ENCODE measurements at places on chromosomes 3 and 15.

DNA sequence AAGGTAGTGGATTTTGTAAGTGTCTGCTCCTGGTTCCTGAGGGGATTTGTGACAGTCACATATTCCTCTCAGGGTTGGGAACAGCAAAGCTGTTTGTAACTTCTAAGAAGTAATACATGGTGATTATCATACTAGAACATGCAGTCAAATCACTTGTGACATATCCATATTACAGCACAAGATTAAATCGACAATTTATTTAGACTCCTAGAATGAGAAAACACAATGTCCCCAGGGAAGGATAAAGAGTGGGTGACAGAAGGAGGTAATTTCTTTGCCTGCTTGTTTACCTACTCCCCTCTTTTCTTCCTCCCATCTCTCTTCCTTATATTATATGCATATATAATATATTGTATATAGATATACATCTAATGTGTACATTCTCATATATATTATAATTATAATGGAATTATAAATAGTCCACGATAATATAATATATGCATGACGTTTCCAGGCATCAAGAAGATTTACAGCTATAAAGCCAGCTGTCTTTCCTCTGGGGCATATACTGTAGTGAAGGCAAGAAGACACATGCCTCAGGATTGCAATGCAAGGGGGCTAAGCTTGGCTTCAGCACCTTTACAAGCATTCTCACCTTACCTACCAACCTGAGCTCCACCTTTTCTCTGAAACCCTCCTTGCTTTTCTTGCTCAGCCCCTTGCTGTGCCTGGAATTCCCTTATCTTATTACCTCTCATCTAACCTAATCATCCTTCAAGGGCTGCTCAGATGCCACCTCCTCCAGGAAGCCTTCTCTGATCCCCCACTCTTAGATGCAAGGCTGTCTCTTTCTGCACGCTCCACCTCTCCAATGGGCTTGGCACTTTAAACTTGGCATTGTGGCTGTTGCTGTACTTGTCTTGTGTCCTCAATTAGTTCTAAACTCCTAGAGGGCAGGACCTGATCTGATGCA lies 73.1 kb upstream of the PIAS1 start:
- no peak for DNase-seq

DNA sequence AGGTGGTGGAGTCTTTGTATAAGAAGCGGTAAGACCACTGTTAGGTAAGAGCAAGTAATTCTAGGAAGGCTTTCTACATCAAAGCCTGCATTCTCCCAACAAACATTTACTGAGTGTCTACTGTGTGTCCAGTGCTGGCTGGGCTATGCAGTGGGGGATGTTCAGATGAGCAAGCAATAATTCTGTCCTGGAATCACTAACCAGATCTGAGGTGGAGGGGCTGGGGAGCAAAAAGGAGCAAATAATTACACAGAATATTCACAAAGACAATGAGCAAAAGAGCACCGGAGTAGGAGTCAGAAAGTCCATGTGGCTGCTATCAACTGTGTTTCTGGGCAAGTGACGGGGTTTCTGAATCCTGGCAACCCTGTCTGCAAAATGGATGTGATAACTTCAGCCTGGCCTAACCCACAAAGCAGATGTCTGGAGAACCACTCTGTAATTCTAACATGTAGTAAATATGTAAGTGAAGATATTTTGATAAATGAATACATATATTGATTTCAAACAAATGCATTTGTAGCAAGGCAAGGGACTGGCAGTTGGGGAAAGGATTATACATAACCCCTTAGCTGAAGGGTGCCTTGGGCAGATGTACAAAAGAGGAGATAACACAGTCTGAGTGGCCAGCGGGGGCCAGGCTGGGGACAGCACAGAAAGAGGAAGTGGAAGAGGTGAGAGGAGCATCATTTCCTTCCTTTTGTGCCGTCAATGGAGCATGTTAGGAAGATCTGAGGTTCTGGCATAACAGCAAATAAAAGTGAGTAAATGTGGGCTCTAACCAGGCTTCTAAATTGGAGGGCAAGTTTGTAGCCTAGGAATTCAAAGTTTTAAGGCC lies 28.8 kb downstream of the CYP8B1 start:
- no peak for DNase-seq

GRCh38 chr15:45674677-45675076 lies 39.8 kb downstream of the SQOR start:
- no peak for DNase-seq

DNA sequence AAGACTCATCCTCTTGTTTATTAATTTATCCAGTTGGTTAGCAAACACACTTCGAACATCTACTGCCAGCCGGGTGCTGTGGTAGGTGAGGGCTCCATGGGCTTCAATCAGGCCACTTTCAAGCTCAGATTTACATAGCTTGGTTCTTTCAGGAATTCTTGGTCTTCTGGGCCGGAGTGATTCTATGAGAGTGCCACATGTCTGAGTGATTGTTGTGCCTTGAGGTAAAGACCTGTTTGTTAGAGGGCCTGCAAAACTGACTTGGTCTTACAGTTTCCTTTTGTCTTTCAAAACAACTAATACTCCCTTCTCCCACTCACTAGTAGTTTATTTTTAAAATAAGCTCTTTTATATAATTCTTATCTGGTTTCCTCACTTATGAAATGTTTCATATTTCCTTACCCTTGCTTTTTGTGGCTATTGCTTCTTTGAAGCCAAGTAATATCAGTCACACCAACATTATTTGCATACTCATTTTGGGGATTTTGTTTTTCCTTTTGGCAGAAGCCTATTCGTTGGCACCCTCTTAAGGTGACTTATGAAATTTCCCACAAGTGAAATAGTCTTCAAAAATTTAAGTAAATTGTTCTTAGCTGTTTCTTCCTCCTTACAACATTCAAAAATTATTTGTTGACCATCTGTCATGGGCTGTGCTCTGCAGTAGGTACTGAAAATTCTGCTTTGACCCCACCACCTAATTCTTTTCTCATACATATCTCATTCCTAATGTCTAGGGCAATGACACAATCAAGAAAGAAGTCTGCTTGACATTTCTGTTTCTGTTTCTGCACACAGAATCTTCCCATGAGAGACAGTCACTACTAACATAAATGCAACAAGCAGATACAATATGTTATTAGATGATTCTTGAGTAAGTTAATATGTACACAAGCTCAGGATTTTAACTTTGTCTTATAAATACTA lies 120.2 kb downstream of the LRRC28 start:
- DNase-seq = no peak

GRCh38 chr3:124168271-124168670 lies 176.3 kb upstream of the ROPN1 start:
- no peak for DNase-seq

GRCh38 chr3:18058666-18059065 lies 316.2 kb upstream of the TBC1D5 start:
- no peak for DNase-seq

GRCh38 chr15:65525622-65526021 lies 4.6 kb upstream of the HACD3 start:
- no peak for DNase-seq

- no peak for DNase-seq
These were observed 112.0 kb downstream of the FRMD4B start for GRCh38 chr3:69273896-69274295.

GRCh38 chr3:169110633-169111032 lies 552.9 kb downstream of the MECOM start:
- DNase-seq = no peak

DNA sequence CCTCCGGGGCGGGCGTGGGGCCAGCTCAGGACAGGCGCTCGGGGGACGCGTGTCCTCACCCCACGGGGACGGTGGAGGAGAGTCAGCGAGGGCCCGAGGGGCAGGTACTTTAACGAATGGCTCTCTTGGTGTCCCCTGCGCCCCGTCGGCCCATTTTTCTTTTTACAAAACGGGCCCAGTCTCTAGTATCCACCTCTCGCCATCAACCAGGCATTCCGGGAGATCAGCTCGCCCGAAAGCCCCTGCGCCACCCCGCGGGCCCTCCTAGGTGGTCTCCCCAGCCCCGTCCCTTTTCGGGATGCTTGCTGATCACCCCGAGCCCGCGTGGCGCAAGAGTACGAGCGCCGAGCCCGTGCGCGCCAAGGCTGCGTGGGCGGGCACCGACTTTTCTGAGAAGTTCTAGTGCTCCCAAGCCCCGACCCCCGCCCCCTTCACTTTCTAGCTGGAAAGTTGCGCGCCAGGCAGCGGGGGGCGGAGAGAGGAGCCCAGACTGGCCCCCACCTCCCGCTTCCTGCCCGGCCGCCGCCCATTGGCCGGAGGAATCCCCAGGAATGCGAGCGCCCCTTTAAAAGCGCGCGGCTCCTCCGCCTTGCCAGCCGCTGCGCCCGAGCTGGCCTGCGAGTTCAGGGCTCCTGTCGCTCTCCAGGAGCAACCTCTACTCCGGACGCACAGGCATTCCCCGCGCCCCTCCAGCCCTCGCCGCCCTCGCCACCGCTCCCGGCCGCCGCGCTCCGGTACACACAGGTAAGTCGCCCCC lies at the start of gene THBS1:
Gene THBS1 (plus strand): TSS at position 595 of the 757 bp plus-strand sequence. CDS start 779 bp downstream, outside the sequence.
- DNase-seq = peak; percentile 7

- DNase-seq = no peak
These were observed 61.6 kb downstream of the TPRG1 start for GRCh38 chr3:189233225-189233858.

- no peak for DNase-seq
These were observed 181.3 kb downstream of the LSAMP start for GRCh38 chr3:116263842-116264545.

DNA sequence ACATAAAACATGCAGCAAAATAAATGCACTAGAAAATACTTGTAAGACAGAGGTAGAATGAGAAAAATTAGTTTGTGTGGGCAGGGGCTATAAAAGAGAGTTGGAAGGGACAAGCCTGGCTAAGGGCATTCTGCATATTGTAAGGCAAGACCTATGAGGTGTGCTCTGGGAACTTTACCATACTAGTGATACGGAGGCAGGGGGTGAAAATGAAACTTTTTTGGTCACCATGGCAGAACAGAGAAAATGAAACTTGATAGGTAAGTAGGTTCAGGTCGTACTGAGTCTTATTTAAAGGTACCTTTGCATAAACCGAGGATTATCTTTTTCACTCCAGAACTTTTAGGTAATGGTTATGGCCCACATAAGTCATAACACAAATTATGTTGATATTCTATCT lies 74.7 kb upstream of the ACKR4 start:
- DNase-seq = no peak

GRCh38 chr15:50251638-50252182 lies 13.8 kb downstream of the HDC start:
- no peak for DNase-seq

DNA sequence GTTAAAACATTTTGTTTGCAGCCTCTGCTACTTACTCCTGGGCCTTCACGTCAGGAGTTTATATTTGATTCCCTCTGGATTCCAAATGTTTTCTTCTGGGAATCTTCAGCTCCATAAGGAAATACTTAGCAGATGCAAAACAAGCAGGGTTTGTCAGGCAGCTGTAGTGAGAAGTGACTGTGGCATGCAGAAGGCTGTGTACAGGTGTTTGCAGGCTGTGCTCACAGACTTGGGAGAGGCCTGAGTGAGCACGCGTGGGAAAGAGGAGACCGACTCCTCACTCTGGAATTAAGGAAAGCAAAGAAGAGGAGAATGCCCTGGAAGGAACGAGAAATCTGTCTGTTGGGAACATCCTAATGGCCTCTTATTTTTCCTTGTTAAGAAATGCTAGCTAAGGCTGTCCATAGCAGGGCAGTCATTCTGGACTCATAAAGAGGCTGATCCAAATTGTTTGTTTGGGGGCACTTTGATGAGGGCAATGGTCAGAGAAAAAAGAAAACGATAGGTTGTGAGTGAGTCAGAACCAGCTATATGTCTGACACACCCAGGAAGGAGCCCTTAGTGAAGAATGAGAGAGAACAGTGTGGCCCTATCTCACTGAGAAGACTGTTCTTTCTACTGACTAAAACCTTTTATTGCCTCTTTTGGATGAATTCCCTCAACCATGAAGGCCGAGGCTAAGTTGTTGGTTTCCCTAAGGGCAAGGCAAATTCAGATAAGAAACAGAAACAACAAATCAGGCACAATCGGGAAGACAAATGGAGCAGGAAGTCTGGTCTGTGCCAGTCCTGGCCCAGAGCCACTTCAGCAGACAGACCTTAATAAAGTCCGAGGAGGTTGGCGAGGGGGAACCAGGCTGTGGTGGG lies 82.6 kb downstream of the TGFBR2 start:
- no peak for DNase-seq

DNA sequence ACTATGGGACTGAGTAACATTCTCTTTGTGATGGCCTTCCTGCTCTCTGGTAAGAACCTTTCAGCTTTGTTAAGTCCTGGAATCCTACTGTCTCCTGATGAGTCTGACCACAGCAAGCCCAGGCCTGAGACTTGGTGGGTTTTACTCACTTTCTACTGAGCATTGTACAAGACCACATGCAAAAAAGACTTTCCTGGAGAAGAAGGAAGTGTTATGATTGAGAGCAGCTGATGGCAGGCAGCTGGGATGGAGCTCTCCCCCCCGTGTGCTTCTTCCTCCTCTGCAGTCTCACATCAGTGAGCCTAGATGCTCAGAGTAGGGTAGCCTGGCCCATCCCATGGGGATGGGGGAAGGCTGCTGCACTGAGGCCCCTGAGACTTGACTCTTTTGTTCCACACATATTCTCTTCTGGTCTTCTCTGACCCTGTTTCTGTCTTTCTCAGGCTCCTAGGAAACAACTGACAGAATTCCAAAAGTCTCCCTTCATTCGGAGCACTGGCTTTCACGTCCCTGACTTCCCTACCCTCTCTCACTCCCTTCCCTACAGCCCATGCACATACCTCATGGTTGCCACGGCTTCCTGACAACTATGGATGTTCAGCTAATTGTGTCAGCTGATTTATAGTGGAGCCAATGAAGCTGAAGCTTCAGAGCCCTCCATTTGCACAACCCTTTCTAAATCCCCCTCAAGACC lies 36.6 kb downstream of the CD86 start:
- DNase-seq = no peak

GRCh38 chr3:122102191-122102935 lies 47.2 kb downstream of the CD86 start:
- no peak for DNase-seq

DNA sequence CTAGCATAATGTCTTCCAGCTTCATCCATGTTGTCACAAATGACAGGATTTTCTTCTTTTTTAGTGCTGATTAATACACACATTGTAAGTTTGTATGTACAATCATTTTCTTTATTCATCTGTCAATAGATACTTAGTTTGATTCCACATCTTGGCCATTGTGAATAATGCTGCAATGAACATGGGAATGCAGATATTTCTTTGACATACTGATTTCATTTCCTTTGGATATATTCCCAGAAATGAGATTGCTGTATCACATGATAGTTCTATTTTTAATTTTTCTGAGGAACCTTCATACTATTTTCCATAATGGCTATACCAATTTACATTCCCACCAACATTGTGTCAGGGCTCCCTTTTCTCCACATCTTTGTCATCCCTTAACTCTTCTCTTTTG lies 117.9 kb downstream of the MEIS2 start:
- DNase-seq = no peak

- DNase-seq = no peak
These were observed 583.2 kb downstream of the EPHA3 start for GRCh38 chr3:89690646-89691045.

All from CD4-positive, alpha-beta T cell treated with Interleukin-6 at 100 ng/mL for 8 hours (primary cell).